ENCODE measurements at places on chromosomes 16 and 17. TPM values are rescaled to one million over a fixed set of nuclear protein-coding genes. Genes with fewer than 3 reads are reported as not detected.

The C17orf50 gene
- total RNA-seq = not detected

GRCh38 chr17:64538508-64539130 lies 31.8 kb downstream of the CEP95 start:
- DNase-seq = no peak

DNA sequence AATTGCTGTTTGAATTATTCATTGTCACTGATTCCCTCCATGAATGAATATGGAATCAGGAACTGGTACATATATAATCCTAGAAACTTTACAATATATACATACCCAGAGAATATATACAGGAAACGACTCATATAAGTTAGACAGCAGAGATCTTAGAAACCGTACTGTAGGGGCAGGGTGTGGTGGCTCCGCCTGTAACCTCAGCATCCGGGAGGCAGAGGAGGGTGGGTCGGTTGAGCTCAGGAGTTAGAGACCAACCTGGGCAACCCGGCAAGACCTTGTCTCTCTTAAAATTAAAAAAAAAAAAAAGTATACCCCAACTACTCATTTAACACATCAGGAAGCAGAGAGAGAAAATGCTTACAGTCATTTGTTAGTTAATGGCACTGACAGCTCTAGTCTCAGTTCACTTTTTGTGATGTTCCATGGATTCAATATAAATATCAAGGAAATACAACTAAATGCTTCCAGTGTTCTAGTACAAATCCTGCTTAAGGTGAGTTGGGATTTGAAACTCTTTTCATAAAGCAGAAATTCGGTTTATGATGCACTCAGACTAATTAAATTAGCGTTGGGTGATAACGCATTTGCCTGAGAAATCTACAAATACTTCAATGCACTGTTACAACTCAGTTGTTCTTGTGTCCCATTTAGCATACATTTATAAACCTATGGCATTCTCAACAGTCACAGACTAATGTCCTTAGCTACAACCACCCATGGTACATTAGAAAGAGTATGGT lies 5.6 kb downstream of the GLG1 start:
- DNase-seq = no peak

DNA sequence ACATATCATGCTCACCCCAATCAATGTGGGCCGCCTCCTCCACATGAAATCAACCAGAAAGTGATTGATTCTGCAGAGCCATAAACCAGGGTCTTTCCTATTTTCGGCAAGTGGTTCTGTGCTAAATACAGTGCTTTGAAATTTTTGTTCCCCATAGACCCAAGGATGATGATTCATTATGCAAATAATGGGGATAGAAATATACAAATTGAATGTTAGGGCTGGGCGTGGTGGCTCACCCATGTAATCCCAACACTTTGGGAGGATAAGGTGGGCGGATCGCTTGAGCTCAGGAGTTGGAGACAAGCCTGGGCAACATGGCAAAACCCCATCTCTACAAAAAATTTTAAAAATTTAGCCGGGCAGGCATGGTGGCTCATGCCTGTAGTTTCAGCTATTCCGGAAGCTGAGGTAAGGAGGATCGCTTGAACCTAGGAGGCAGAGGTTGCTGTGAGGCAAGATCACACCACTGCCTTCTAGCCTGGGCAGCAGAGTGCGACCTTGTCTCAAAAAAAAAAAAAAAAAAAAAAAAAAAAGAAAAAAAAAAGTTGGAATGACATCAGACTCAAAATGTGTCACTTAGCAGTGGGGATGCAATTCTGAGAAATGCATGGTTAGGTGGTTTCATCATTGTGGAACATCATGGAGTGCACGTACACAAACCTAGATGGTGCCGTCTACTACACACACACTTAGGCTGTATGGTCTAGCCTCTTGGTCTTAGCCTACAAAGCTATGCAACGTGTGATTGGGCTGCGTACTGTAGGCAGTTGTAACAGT lies 581.7 kb downstream of the MAF start:
- no peak for DNase-seq

DNA sequence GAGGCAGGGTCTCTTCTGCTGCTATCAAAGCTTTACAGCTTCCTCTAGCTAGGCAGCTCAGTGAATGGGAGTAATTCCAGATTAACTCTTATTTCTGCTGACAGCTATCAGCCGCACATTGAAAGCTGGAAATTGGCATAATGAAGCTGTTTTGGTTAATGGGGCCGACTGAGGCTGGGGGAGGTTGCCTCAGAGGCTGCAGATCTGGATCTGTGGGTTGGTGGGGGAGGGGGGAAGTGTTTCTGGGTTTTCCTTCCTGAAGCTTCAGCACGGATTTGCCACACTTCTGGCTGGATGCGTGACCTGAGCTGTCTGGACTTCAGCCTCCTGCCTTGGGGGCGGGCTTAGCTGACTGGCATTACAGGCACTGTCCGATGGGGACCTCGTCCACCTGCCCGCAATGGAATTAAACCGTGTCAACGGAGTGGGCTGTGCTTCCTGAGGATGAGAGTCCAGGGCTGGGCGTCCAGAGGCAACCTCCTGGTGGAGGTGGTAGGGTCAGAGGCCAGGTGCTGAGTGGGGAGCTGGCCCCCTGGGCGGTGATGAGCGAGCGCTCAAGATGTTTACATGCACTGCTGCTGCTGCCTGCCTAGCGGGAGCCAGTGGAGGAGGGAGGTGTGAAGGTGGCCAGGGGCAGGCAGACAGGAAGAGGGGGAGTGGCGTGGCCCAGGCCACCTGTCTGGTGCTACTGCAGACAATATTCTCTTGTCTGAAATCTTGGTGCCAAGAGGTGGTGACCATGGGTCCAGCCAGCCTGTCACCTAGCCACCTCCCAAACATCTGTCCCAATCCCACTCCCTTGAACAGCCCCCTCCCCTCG lies 6.7 kb upstream of the ABCC3 start:
- no peak for DNase-seq

DNA sequence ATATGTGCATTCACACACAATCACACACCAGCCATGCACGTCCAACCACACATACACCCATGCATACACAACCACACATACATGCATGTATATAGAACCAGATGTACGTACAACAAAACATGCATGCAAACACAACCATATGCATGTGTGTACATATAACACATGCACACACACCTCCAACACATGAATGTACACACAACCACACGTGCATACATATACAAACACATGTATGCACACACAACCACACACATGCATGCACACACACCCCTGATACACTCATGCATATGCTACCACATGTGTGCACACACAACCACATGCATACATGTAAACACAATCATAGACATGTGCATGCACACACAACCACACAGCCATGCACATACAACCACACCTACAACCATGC lies 52.0 kb upstream of the SDK2 start:
- no peak for DNase-seq

GRCh38 chr16:53809088-53809932 lies 105.4 kb downstream of the FTO start:
- no peak for DNase-seq

The CORO7 gene
- 38.8 TPM for total RNA-seq

DNA sequence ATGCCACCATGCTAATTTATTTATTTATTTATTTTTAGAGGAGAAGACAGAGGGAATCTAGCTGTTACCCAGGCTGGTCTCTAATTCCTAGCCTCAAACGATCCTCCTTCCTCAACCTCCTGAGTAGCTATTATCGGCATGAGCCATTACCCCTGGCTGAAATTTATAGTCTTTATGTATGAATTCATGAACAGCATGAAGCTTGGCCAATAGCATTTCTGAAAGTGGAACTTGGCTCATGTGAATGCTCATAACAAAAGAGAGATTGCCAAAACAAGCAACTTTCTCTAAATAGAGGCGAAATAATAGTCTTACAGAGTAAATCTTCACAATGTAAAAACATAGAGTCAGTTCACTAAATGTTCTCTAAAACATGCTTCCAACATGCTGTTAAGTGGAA lies 30.1 kb upstream of the SMURF2 start:
- no peak for DNase-seq

DNA sequence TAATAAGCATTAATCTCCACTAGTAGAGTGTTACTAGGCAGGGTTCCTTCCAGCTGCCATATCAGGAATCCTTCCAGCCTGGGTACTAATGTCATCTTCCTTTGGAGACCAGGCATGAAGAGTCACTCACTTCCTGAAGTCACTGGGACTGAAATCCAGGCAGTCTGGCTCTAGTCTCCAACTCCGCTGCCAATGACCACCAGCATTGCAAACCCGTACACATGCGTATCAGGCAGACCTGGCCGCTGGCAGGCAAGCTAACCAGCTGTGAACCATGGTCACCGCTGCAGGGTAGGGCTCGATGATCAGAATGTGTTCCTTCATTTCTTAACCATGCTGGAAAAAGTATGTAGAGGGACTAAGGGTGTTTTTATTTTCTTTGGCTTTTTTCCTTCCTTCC lies 255.5 kb downstream of the CDH13 start:
- no peak for DNase-seq

The ACSM2B gene
- total RNA-seq = not detected

DNA sequence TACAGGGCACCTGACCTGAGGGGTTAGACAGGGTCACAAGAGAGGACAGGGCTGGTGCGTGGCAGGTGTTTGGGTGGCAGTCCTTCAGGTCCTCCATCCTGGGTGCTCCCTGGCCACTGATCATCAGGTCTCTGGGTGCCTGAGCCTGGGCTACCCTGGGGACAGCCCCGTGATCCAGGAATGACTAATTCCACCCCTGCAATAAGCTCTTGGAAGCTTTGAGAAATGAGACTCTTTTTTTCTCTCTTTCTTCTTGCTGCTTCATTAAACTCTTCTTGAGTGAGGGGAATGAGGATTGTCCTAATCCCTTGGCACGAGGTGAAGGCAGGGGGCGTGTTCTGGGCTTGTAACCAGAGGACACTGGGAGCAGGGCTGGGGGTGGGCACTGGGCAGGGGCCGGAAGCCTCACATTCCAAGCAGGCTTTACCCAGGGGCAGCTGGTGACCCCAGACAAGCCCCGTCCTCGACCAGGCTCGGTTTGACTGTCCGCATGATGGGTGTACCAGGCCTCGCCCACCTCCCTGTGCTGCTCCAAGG lies 21.4 kb upstream of the SPNS2 start:
- no peak for DNase-seq

The ODAD4 gene
- 1.6 TPM for total RNA-seq

DNA sequence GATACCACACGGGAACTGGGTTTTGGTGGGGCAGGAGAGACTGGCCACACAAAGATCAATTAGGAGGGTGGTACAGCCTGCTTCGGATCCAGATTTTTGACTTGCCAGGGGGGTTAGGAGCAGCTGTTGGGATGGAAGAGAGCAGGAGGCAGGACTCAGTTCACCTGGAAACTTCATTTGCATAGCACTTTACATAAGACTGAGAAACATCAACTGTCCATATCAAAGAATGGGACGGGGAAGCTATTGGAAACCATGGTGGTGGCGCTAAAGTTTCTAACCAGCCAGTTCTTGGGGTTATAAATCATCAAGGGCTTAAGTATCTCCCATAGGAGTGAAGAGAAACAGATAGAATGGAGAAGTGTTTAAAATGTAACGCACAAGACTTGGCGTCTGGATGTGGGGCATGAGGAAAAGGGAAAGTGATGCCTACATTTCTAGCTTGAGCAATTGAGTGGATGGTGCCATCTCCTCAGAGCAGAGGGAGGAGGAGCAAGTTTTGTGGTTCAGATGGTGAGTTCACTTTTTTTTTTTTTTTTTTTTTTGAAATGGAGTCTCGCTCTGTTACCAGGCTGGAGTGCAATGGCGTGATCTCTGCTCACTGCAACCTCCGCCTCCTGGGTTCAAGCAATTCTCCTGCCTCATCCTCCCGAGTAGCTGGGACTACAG lies 6.4 kb upstream of the SRCAP start:
- no peak for DNase-seq

GRCh38 chr17:71052971-71053370 lies 883.6 kb downstream of the KCNJ2 start:
- no peak for DNase-seq

DNA sequence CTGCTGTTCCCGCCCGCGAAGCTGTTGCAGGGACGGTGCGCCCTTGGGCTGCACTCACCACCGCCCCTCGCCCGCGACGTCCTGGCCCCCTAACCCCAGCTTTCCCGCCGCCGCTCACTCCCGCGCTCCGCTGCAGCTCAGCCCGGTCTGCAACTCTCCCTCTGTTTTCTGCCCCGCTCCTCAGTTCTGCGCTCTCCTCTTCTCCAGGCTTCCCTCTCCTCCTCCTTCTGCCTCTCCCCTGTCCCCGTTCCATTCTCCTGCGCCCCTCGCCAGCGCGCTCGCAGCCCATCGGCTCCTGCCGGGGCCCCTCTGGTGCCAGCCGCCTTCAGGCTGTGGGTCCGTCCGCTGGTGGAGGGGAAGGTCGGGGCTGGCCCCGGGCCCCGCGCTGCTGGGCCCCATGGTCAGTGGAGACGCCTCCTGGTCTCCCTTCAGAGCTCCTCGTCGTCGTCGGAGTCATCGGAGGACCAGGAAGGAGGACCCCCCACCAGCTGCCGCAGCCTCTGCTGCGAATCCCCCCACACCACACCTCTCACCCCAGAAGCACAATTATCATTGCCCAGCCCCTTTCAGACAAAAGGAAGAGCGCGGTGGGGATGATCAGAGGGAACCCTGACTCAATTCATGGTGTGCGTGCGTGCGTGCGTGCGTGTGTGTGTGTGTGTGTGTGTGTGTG lies 223.2 kb upstream of the FOXF1 start:
- DNase-seq = no peak

- DNase-seq = no peak
Measured at GRCh38 chr17:45287526-45288500, 25.9 kb upstream of the SPATA32 start.

The GAST gene
- total RNA-seq = not detected

GRCh38 chr16:1443403-1443973 lies 868 bp downstream of the CCDC154 start:
- DNase-seq = no peak

- no peak for DNase-seq
Measured at GRCh38 chr17:40921026-40921425, 16.4 kb downstream of the KRT23 start.

The TPSB2 gene
- not detected for total RNA-seq

The IRX3 gene
- total RNA-seq = not detected

DNA sequence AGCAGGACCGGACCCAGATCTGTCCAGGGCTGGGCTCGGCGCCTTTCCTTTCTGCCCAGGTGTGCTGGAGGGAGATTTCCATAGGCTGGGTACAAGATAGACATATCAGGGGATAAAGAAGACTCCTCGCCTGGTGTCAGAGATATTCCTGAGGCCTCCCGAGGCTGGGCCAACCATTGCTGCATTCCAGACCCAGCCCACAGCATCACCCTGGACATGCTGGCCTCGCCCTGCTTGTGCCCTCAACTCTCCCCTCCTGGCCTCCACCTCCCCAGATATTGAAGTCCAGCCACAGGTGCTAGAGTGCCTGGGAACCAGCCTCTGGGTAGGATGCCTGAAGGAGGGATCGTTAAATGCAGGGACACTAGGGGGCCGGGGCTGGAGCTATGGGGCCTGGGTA lies 2.1 kb downstream of the CD300LG start:
- no peak for DNase-seq

- no peak for DNase-seq
Measured at GRCh38 chr17:71765437-71765836, 355.4 kb upstream of the SOX9 start.

DNA sequence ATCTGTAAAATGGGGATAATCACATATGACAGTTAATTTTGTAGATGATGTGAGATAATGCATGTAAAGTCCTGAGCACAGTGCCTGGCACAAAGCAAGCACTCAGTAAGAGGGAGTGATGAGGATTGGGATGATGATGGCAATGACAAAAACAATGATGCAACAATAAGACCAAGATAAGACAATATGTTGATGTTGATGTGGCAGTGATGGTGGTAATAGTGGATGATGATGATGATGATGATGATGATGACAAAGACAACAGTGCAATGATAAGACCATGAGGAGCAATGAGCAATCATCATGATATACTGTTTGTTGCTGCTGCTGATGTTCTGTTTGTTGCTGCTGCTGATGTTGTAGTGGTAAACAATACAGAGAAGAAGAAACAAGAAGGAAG lies 344.1 kb downstream of the NPIPA8 start:
- DNase-seq = no peak

All from occipital lobe (tissue), 3 donors.